ENCODE measurements at places on chromosomes 11 and 22.

DNA sequence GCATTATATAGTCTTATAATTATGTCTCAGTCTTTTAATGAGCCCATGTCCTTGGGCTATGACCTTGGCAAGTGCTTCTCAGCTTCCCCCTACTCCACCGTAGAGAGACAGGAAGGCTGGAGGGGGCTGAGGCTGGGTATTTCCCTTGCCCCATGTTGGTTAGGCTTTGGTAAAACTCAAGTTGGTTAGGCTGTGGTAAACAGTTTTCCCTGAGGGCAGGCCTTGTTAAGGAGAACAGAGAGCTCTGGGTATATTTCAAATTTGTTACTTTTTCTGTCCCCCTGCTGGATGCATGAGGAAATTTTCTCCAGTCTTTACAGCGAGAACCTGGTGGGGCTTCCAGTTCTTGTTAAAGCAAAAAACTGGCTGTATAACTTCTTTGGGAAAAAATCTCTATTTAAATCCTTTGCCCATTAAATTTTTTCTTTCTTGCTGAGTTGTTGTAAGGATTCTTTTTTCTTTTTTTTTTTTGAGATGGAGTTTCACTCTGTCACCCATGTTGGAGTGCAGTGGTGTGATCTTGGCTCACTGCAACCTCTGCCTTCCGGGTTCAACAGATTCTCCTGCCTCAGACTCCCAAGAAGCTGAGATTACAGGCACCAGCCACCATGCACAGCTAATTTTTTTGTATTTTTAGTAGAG is 12.2 kb upstream of the DCHS1 start:
- no peak for DNase-seq

DNA sequence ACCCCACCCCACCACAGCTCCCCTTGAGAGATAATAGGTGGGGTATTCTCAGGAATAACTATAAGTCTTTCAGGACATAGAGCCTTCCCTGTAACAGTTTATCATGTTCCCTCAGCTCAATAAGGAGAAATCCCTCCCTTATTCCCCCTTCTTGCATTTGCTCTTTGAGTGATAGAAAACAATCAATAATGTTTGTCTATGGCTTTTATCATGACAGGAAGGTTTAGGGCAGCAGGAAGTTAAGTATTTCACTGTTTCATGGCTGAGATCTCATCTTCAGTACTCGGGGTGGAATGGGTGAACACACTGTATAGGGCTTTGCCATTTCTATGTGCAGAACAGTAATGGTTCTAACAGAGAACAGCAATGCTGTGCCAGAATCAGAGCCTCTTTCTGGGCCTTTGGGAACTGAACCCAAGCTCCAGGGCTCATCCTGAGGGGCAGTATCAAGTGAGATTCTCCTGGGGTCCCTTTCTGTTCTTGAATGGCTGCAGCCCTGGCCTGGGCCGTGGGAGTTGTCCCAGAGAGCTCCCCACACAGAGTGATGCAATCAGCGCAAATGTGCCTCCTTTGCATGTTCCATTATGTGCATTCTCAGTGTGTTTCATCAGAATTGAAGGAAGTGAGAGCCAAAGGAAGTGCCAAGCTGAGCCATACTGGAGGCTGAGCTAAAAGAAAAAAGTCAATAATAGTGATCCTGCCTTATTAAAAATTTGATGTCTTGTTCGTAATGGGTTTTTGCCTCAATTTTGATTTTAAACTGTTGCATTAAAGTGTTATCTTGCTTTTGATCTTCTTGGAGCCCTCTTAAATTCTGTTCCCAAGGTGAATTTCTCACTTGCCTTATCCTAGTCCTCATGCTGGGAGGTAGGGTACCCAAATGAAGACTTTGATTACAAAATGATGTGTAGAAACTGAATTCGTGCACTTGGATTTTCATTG is 2.9 kb upstream of the CYP2R1 start:
- DNase-seq: no peak

DNA sequence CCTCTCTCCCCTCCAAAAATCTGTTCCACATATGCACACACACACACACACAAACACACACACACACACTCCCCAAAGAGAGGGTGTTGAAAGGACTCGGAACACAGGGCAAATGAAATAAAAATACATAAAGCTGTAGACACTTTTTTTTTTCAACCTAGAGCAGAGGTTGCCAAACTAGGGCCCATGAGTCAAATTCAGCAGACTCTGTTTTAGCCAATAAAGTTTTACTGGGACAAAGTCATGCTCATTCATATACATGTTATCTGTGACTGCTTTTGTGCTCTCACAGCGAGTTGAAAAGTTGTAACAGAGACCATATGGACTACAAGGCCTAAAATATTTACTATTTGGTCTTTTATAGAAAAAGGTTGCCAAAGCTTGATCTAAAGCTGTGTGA is 8.9 kb downstream of the IMMP1L start:
- DNase-seq: no peak

GRCh38 chr11:2507212-2507901 is 62.5 kb downstream of the KCNQ1 start:
- no peak for DNase-seq

GRCh38 chr22:39537975-39538374 is 5.4 kb upstream of the RPS19BP1 start:
- no peak for DNase-seq

- no peak for DNase-seq
Observed at GRCh38 chr11:45670386-45671135, 5.1 kb upstream of the CHST1 start.

DNA sequence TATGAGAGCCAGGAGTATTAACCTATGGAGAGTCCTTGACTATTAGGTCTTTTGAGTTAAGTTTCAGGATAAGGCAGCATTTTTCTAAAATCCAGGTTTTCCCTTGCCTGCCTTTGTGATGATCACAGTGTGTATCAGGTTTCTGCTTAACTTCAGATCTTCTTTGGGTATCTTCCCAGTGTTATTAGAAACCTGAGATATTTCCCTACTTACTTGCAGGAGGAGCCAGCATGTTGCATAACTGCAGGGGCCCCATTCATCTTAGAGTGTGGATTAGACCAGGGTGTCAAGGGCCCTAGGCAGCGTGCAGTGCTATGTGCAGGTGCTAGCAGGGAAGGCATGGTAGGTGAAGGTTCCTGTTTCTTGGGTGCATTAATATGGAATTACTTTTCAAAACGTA is 69.5 kb downstream of the ZNRF3 start:
- peak; percentile 34 for DNase-seq

GRCh38 chr11:34757026-34757451 is 136.1 kb downstream of the EHF start:
- no peak for DNase-seq

DNA sequence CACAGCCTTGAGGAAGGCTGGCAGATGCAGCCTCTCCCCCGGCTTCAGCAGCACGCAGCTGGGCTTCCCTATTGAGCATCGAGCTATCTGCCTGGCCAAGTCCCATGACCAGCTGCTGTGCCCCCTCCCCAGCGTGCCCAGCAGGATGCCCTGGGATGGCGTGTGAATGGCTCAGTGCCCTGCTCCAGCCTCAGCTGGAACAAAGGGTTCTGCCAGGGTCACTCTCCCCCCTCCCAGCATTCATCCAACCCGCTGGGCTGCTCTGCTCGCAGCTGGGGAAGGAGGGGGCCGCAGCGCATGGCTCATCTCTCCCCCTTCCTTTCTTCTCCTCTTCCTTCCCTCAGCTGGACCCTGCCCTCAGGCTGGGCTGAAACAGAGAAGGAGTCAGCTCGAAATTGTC is 14.5 kb downstream of the LRP4 start:
- no peak for DNase-seq

- DNase-seq: no peak
Observed at GRCh38 chr22:37529652-37530345, 10.6 kb upstream of the CARD10 start.

DNA sequence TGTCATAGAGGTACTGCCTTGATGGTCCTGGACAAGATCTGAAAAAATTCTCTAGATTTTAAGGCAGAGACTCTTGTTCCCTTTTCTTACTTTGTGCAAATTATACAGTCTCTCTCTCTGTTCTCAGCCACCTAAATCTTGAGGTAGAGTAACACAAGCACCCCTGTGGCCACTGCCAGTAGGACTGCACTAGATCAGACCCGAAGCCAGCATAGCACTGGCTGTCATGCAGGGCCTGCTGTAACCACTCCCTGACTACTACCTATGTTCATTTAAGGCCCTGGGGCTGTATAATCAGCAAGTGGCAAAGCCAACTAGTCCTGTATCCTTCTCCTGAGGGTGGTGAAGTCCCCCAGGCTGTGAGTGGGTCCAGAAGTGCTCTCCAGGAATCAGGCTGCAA is 11.8 kb upstream of the SLC22A24 start:
- DNase-seq: no peak

DNA sequence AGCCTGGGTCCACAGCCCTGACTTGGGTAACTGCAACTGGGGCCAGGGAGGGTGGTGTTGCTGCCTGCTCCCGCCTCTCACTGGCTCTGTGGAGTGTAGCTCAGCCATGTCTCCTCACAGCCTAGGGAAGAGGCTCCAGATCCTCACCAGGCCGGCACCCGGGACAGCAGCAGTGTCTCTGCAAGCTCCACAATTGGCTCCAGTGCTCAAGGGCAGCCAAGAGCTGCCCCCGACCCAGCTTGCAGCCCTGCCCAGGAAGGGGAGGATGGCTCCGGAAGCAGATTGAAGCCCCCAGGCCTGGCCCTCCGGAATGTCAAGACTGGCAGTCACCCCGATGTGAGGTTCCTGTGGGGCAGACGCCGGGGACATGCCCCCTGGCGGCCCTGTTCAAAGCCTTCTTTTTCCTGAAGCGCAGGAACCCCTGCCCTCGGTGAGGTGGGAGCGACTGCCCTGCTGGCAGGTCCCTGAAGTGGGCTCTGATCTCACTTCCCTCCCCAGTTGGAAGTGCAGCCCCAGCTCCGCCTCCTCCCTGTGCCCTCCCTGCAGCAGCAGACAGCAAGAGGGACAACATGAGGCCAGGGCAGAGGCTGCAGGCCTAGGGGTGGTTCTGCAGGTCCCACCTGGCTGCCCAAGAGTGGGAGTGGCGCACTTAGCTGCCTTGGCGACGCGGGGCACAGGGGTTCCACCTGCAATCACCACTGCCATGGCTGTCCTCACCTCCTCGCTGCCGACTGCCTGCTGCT is 816.2 kb upstream of the LUZP2 start:
- DNase-seq: no peak

DNA sequence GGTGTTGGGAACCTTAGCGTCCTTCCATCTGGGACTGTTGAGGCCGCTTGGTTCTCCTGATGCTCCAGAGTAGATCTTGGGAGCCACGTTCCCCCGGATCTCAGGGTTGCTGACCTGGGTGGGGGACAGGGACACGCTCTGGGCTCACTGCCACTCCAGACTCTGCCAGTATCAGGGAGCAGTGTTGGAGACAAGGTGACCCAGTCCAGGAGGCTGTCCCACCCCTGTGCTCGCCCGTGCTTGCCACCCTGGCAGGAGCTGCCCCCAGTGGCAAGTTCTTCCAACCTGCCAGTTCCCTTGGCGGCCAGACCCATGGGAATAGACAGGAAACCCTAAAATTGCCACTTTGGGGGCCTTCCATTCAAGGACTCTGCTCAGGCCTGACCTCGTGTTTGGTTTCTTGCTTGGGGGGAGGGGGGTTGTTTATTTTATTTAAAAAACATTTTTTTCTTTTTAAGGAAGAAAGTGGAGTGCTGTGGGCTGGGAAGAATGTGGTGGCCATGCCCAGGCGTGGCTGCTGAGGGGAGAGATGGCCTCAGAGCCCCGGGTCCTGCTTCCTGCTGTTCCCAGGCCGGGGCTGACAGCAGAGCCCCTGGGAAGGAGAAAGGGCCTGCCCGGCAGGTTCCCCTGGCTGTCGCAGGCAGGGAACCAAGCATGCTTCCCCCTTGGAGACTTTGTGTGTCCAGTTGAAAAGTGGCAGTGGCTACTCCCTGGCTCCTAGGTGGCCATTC is 7.2 kb downstream of the GRK2 start:
- no peak for DNase-seq

GRCh38 chr11:10498022-10498400 is 42.9 kb downstream of the AMPD3 start:
- DNase-seq: no peak

- DNase-seq: no peak
Observed at GRCh38 chr11:128343135-128343514, 244.2 kb downstream of the ETS1 start.

DNA sequence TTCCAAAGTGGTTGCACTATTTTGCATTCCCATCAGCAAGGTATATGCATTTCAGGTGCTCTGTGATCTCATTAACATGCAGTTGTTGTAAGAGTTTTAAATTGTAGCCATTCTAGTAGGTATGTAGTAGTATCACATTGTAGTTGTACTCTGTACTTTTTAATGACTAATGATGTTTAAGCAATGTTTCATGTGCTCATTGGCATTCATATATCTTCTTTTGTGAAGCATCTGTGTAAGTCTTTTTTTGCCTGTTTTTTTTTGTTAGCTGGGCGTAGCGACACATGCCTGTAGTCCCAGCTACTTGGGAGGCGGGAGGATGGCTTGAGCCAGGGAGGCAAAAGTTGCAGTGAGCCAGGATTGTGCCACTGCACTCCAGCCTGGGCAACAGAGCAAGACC is 11.3 kb upstream of the TRIM29 start:
- DNase-seq: no peak

- DNase-seq: no peak
Observed at GRCh38 chr11:1998290-1998689, 648 bp upstream of the H19 start.

- DNase-seq: no peak
Observed at GRCh38 chr11:117824571-117825537, at the start of gene FXYD2. Gene FXYD2 (minus strand): TSS chr11:117824744. CDS start chr11:117824678, 66 bp downstream.

GRCh38 chr11:33860926-33861325 is 30.9 kb downstream of the LMO2 start:
- no peak for DNase-seq

GRCh38 chr22:35475545-35475944 is 65.1 kb upstream of the RASD2 start:
- no peak for DNase-seq
